M059J (cell line): ENCODE measurements at places on chromosomes 16 and 17.
A peak's percentile ranks its signal among the peaks of the same experiment; 100 is the strongest.

GRCh38 chr17:49746791-49747490, 17.0 kb downstream of the FAM117A start:
- DNase-seq, result no peak

DNA sequence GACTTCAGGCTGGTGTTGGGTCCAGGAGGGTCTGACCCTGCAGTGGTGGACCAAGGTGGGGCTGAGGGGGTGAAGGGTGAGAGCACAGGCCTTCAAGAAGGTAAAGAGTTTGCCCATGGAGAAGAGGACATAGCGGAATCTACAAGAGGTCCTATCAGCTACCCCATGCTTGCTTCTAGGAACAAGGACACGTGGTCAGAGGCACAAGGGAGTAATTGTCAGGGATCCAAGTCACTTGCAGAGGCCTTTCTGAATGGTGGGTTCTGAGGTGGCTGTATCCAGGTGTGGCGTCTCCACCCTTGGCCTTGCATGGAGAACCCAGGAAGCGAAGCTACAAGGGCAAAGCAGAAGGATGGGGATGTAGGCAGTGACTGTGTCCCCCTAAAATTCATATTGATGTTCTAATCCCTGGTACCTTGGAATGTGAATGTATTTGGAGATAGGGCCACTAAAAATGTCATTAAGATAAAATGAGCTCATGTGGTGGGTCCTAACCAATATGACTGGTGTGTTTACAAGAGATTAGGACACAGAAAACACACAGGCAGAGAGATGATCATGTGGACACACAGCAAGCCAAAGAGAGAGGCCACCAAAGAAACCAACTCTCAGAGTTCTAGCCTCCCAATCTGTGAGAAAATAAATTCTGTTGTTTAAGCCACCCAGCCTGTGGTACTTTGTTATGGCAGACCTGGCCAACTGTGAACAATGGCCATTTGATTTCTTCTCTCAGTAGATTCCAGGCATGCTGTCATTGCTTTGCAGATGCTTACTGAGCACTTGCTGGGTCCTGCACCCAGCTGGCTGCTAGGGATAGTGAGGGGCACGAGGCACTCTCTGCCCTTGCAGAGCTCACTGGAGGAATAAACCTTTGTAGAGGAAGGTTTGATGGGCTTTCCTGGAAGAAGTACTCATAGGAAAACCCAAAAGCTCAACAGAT, 75.8 kb downstream of the UTP18 start:
- no peak for DNase-seq

DNA sequence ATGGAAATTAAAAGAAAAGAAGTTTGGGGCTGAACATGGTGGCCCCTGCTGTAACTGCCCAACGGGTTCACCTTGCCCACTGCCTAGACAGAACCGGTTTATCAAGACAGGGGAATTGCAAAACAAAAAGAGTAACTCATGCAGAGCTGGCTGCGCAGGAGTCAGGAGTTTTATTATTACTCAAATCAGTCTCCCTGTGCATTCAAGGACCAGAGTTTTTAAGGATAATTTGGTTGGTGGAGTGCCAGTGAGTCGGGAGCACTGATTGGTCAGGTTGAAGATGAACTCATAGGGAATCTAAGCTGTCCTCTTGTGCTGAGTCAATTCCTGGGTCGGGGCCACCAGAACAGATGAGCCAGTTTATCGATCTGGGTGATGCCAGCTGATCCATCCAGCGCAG, 4.4 kb upstream of the SCPEP1 start:
- peak; percentile 15 for DNase-seq

DNA sequence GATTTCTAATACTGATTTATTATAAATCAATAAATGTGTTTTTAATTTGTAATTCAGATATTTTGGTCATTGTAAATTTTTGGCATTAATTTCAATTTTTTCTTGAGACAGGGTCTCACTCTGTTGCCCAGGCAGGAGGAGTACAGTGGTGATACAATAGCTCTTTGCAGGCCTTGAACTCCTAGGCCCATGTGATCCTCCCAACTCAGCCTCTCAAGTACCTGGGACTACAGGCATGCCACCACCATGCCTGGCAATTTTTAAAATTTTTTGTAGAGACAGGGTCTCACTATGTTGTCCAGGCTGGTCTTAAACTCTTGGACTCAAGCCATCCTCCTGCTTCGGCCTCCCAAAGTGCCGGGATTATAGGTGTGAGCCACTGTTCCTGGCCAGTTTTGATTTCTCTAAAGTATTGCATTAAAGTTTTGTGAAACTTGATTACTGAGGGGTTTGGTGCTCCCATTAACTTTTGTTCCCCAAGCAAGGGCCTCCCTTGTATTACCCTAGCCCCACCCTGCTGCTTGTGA, 5.2 kb upstream of the TFAP4 start:
- no peak for DNase-seq

DNA sequence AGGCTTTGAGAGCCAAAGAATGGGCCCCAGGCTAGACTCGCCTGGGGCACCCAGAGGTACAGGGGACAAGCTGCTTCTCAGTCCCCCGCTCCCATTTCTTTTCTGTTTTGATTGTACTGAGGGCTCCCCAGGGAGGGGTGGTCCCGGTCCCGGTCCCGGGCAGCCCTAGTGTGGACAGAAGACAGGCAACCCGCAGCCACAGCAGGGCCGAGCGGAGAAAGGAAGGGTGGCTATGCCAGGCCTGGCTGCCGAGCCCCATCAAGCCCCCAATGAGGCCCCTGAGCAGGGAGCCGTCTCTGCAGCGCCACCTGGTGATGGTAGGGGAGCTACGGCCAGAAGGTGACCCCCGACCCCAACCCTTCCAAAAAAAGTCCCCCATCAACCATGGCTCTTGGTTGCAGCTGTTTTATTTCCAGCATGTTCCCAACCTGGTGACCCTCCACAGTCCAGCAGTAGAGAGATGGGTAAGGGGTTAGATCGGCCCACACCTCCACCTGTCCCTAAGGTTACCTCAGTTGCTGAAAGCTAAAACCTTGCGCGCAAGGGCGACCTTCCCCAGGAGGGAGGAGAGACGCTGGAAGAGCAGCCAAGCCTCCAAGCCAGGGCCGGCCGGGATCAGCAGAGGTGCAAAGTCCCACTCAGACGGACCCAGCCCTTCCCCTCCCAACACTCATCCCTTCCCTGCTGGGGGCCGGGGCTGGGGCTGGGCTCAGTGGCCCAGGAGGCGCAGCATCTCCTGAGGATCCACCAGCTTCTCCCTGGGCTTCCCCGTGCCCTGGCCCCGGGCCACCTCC, 2.6 kb upstream of the GRIN2C start:
- DNase-seq, result peak; percentile 53

DNA sequence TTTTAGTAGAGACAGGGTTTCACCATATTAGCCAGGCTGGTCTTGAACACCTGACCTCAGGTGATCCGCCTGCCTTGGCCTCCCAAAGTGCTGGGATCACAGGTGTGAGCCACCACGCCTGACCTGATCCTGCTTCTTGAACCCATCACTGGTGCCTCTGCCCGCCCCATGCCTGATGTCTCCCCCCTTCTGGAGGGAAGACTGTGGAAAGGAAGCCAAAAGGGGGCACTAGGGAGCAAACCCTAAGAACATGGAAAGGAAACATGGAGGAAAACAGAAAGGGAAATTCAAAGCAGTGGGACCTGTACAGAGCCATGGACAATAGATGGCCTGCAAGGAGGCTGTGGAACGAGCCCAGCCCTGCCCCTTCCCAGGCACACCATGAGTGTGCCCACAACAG, 31.1 kb upstream of the FASN start:
- DNase-seq, result no peak

DNA sequence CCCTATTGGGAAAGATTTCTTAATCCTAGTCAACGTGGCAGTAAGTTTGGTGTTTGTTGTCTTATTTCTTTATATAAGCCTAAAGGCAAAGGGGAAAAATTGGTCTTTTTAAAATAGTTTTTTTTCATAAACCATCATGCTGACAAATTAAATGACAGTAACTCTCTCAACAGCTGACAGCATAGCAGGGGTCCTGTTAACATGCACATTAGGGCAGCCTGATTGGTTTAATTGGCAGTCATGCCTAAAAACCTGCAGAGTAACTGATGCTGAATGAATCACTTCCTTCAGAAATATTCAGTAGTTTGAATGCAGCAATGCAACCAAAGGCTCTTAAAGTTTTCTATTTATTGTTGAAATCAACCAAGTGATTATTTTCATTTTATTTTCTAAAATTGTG, 85.4 kb downstream of the ITFG1 start:
- peak; percentile 42 for DNase-seq

DNA sequence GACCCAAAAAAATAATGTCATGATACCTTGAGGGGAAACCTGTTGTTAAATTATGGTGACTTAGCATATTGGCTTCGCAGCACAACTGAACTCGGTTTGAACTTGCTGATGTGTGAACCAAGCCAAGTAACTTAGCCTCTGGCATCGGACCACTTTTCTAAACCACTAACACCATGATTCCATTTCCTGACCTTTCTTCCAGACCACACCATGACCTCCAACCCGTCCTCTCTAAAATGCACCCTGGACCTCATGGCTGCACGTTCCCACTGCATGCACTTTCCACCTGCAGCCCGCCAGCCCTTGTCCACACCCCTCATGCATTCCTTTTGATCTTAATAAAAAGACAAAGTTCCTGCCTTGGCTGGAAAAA, 29.3 kb downstream of the DYNLRB2 start:
- peak; percentile 96 for DNase-seq

- DNase-seq, result no peak
Observed at GRCh38 chr17:36496018-36496789, 9.7 kb downstream of the ZNHIT3 start.

GRCh38 chr16:64174327-64174726, 947.5 kb downstream of the CDH11 start:
- DNase-seq, result no peak

GRCh38 chr17:50346313-50347116, 589 bp downstream of the XYLT2 start:
- DNase-seq, result peak; percentile 40

- no peak for DNase-seq
Observed at GRCh38 chr16:81676066-81676882, 102.8 kb upstream of the PLCG2 start.
